ENCODE measurements at places on chromosomes 16 and 17. TPM values are rescaled to one million over a fixed set of nuclear protein-coding genes. Genes with fewer than 3 reads are reported as not detected.

ATXN7L3 gene
- 79.0 TPM for total RNA-seq

ZNF624 gene
- 6.9 TPM for total RNA-seq

GRCh38 chr16:54342966-54343365 lies 56.4 kb upstream of the IRX3 start:
- no peak for DNase-seq
- H3K4me1 ChIP-seq: no peaks in the 10 kb centered on the region
- H3K27me3 ChIP-seq: no peaks in the 10 kb centered on the region
- H3K27ac ChIP-seq: no peak overlapping the region

DNA sequence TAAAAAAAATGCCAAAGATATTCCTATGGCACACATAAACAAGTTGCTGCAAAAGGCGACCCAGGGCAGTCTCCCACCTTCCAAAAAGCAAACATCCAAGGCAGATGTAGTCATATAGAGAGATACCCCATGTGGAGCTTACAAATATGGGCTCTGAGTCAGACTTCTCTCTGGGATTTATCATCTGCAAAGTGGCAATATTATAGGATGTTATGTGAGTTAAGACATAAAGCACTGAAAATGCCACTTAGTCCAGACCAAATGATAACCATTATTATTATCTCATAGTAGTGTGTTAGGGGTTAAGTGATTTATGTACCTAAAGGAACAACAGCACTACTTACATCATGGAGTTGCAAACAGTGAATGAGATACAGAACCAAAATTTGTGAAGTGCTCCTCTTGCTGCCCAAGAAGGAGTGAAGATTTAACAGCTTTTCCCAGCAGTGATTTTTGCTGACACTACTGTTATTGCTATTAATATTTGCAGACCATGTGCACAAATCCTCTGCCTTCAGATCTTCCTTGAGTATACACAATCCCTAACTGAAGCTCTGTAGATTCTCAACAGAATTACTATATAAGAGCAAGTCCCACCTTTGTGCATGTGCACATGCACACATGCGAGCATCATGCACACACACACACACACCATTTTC lies 560.0 kb upstream of the SALL1 start:
- H3K4me3 ChIP-seq: no peak overlapping the region
- no peak for DNase-seq
- H3K4me1 ChIP-seq: no peaks in the 10 kb centered on the region

DNA sequence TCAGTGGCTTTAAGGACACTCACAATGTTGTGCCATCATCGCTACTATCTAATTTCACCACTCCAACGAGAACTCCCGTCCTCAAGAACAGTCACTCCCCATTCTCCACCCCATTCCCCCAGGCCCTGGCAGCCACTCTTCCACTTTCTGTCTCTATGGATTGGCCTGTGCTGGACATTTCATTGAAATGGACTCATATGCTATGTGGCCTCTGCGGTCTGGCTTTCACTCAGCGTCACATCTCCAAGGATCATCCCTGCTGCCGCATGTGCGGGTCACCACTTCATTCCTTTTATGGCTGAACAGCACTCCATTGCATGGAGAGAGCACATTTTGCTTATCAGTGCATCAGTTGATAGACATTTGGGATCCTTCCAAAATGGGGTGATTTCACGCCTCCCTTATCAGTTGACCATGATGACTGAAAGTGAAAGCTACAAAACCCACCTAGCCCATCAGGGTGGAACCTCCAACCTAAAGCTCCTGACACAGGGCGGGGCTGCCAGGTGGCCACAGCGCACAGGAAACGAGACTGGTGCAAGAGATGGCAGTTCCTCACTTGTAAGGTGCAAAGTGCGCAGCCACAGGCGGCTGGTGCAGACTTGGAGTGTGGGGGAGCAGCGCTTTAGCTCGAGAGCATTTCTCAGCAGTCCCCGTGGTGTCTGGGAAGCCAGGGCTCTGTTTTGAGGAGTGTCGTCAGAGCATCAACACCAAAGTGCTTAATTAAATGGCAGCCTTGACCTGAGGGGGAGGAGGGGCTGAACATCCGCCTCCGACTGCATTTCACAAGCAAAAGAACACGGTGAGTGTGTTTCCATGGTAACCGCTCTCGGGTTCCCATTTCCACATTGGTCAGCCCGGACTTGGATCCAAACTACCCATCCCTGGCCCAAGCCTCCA lies 23.8 kb downstream of the COTL1 start:
- no peaks in the 10 kb centered on the region for H3K27me3 ChIP-seq
- H3K4me1 ChIP-seq: peaks cover 21% of the 10 kb centered on the region
- no peak for DNase-seq
- H3K4me3 ChIP-seq: no peak overlapping the region

- no peak overlapping the region for H3K27ac ChIP-seq
- peaks cover 44% of the 10 kb centered on the region for H3K27me3 ChIP-seq
- no peak overlapping the region for H3K4me3 ChIP-seq
- no peak for DNase-seq
- peaks cover 5% of the 10 kb centered on the region for H3K4me1 ChIP-seq
- H3K36me3 ChIP-seq: peaks cover 18% of the 10 kb centered on the region
Measured at GRCh38 chr17:7260151-7260550, 2.1 kb downstream of the CLDN7 start.

DNA sequence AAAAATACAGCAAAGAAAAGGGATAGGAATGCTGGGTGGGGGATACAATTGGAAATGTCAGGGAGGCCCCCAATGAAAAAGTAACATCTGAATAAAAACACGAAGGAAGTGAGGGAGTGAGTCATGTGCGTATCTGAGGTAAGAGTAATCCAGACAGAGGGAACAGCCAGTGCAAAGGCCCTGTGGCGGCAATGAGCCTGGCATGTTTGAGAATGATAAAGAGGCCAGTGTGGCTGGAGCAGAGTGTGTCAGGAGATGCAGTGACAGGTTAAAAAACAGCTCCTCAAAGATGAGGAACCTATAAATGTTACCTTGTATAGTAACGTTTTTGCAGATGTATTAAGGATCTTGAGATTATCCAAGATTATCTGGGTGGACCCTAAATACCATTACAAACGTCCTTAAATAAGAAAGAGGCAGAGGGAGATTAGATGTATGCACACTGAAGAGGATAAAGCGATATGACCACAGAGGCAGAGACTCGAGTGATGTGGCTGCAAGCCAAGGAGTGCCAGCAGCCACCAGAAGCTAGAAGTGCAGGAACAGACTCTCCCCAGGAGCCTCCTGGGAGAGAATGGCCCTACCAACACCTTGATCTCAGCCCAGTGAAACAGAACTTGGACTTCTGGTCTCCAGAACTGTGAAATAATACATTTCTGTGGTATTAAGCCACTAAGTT lies 17.8 kb upstream of the SLC35B1 start:
- peaks cover 5% of the 10 kb centered on the region for H3K36me3 ChIP-seq
- DNase-seq: no peak
- no peak overlapping the region for H3K4me3 ChIP-seq
- H3K27ac ChIP-seq: no peak overlapping the region
- H3K4me1 ChIP-seq: peaks cover 9% of the 10 kb centered on the region

DNA sequence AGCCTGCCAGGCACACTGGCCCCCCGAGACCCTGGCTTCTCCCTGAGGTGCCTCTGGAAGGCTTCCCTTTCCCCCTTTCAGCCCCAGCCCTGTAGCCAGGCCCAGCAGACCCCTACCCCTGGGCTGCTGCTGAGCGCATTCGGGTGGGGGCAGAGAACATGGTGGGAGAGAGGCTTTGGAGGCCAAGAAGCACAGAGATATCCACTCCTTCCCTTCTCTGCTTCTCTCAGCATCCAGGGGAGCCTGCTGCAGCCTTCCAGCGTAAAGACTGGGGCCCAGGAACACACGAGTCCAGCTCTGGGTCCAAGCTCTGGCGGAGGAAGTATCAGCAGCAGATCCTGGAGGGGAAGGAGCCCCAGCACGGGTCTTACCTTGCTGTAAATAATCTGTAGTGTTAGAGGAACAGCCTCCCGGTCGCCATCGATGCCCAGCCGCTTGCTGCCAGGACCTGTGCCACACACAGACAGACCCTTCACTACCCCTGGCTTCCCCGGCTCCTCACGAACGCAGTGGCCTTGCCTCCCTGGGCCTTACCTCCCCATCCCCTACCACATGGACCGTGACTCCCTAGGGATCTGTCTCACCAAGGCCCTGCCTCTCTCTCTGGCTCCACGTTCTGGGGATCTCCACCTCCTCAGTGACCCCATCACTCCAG lies 17.0 kb upstream of the PIK3R6 start:
- no peak overlapping the region for H3K27ac ChIP-seq
- H3K4me3 ChIP-seq: no peak overlapping the region
- H3K4me1 ChIP-seq: no peaks in the 10 kb centered on the region
- DNase-seq: no peak

GRCh38 chr17:45222996-45223538 lies 1.4 kb downstream of the FMNL1 start:
- no peak overlapping the region for H3K4me3 ChIP-seq
- H3K4me1 ChIP-seq: peaks cover 4% of the 10 kb centered on the region
- no peak overlapping the region for H3K27ac ChIP-seq

- H3K36me3 ChIP-seq: no peaks in the 10 kb centered on the region
- H3K4me3 ChIP-seq: no peak overlapping the region
- H3K27ac ChIP-seq: no peak overlapping the region
- H3K4me1 ChIP-seq: peaks cover 22% of the 10 kb centered on the region
Measured at GRCh38 chr17:81030741-81031565, 4.0 kb upstream of the BAIAP2 start.

Measured in cardiac muscle cell (in vitro differentiated cells and primary cell).